ENCODE measurements at places on chromosomes 12 and 14. TPM values are rescaled to one million over a fixed set of nuclear protein-coding genes. Genes with fewer than 3 reads are reported as not detected.

NTF3 gene
- 0.68 TPM for total RNA-seq

- peak overlapping the region; percentile 3 for H3K4me3 ChIP-seq
- no peaks in the 10 kb centered on the region for H3K27me3 ChIP-seq
- H3K27ac ChIP-seq, result no peak overlapping the region
- H3K36me3 ChIP-seq, result no peaks in the 10 kb centered on the region
- H3K4me1 ChIP-seq, result no peaks in the 10 kb centered on the region
- no peak for DNase-seq
These were observed 971.7 kb downstream of the FLRT2 start for GRCh38 chr14:86501611-86502010.

- no peaks in the 10 kb centered on the region for H3K4me1 ChIP-seq
- no peak overlapping the region for H3K27ac ChIP-seq
- no peak overlapping the region for H3K4me3 ChIP-seq
- no peaks in the 10 kb centered on the region for H3K27me3 ChIP-seq
These were observed 30.6 kb upstream of the TMX1 start for GRCh38 chr14:51209457-51209856.

AMDHD1 gene
- total RNA-seq, result not detected

DNA sequence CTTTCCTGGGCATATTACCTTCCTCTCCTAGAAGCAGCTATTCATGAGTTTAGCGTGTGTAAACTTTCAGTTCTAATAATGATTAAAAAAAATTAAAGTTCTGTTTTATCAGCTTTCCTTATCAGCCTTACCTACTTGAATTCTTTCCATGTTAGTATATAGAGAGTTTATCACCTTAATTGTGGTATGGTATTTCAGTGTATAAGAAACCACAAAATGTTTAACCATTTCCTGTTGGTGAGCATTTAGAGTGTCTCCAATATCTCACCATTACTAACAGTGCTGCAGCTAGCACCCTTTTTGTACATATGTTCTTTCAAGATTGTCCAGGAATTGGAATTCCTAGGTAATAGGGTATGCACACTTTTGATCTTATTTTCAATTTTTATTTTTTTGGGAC, 89.5 kb downstream of the FBXO33 start:
- no peaks in the 10 kb centered on the region for H3K27me3 ChIP-seq
- H3K4me1 ChIP-seq, result no peaks in the 10 kb centered on the region
- DNase-seq, result no peak

- DNase-seq, result no peak
- H3K27me3 ChIP-seq, result no peaks in the 10 kb centered on the region
- peaks cover 44% of the 10 kb centered on the region for H3K4me1 ChIP-seq
- H3K4me3 ChIP-seq, result peak overlapping the region; percentile 95
These were observed 1.4 kb upstream of the ARID2 start for GRCh38 chr12:45727980-45728629.

RNASE2 gene
- not detected for total RNA-seq

DNA sequence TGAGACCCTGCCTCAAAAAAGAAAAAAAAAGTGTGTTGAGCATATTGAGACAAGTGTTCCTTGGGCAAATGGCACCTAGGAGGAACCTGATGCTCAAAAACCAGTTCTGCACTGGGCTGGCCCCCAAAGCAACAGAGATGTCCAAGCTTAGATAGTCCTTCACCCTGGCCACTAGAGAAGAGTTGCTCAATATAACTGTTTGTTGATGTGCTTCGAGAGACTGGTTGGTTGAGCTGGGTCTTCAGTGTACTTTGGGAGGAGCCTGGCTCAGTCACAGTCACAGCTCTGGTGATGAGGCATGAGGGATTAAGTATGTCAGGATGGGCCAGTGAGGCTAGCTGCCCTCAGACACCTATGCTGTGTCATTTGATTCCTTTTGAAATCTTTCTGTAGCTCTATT, 38.0 kb downstream of the SLC2A14 start:
- no peaks in the 10 kb centered on the region for H3K27me3 ChIP-seq
- H3K4me1 ChIP-seq, result no peaks in the 10 kb centered on the region
- H3K36me3 ChIP-seq, result no peaks in the 10 kb centered on the region
- H3K27ac ChIP-seq, result no peak overlapping the region
- DNase-seq, result no peak

- H3K4me1 ChIP-seq, result no peaks in the 10 kb centered on the region
- H3K4me3 ChIP-seq, result no peak overlapping the region
- H3K36me3 ChIP-seq, result no peaks in the 10 kb centered on the region
- H3K27me3 ChIP-seq, result no peaks in the 10 kb centered on the region
- no peak for DNase-seq
These were observed 198.7 kb downstream of the SYT1 start for GRCh38 chr12:79063258-79063657.

DNA sequence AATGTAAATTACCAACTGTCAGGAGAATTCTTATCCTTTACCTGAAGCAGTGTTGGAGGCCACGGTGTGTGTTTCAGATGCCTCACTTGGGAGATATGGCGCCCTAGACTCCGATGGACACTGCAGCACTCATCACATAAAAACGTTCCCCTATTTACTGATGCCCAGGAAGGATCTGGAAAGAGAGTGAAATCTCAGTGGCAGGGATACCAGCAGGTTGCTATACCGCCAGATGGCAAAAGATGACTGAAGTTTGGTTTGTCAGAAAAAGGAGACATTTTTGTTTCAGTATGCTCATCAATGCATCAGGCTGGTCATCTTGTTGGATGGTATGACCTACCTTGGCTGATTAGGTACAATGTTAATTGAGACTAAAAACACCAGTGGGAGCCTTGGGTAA, 4.6 kb downstream of the GIT2 start:
- no peaks in the 10 kb centered on the region for H3K27me3 ChIP-seq
- no peak for DNase-seq
- peaks cover 8% of the 10 kb centered on the region for H3K4me1 ChIP-seq
- no peak overlapping the region for H3K4me3 ChIP-seq
- H3K27ac ChIP-seq, result no peak overlapping the region

- DNase-seq, result no peak
- no peaks in the 10 kb centered on the region for H3K36me3 ChIP-seq
- no peak overlapping the region for H3K4me3 ChIP-seq
These were observed 19.4 kb downstream of the EVL start for GRCh38 chr14:100084591-100084990.

DNA sequence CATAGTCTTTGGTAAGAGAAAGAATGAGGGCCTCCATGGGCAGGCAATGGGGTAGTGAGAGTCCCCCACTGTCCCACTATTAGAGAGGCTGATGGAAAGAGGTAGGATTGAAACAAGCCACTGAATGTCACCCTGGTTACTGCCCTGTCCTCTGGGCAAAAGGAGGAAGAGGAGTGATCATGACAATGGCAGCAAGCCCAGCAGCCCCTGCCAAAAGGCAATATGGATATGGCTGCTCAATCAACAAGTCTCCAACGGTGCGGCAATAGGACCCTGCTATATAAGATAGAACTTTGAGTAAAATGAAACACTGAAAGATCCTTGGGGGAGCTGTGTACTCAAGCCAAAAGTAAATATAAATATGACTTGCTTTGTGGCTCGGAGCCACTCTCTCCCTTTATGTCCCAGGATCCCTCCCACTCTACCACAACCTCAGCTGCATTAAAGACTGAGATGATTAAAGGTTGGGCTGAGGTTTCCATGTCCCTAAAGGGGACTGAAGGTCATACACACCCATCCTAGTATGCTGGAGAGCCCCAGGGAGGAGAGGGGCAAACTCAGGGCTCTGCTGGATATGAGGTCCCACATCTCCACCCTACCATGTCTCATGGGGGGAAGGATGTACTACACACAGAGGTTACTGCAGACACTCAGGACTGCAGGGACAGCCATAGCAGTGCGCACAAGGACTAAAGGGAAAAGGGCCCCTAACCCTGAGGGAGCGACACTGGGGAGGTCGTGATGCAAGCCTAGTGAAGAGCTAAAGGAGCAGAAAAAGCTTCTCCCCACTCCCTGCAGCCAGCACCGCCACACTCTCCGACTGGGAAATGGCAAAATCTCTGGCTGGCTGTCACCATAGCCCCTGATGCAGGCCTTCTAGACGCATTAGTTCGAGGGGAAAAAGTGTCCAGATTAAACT, 5.9 kb downstream of the POMT2 start:
- H3K27ac ChIP-seq, result peak overlapping the region; percentile 76
- H3K4me3 ChIP-seq, result no peak overlapping the region
- H3K36me3 ChIP-seq, result no peaks in the 10 kb centered on the region

DNA sequence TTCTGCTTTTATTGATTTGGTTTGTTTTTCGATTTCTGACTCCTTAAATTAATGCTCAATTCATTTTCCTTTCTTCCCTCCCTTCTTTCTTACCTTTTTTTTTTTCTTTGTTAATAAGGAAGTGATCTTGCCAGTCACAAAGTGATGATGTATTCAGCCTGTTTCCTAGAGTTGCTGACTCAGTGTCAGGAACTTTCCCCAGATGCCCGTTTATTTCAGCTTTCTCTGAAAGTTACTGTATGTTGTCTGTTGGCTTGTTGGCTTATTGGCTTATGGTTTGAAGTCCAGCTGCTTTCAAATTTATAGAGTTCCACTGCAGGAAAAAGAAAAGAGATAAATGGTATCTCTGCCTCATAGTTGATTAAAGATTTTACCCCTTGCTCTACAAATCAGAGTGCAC, 12.4 kb upstream of the SLC6A15 start:
- no peaks in the 10 kb centered on the region for H3K4me1 ChIP-seq
- no peak overlapping the region for H3K4me3 ChIP-seq
- no peaks in the 10 kb centered on the region for H3K36me3 ChIP-seq

DNA sequence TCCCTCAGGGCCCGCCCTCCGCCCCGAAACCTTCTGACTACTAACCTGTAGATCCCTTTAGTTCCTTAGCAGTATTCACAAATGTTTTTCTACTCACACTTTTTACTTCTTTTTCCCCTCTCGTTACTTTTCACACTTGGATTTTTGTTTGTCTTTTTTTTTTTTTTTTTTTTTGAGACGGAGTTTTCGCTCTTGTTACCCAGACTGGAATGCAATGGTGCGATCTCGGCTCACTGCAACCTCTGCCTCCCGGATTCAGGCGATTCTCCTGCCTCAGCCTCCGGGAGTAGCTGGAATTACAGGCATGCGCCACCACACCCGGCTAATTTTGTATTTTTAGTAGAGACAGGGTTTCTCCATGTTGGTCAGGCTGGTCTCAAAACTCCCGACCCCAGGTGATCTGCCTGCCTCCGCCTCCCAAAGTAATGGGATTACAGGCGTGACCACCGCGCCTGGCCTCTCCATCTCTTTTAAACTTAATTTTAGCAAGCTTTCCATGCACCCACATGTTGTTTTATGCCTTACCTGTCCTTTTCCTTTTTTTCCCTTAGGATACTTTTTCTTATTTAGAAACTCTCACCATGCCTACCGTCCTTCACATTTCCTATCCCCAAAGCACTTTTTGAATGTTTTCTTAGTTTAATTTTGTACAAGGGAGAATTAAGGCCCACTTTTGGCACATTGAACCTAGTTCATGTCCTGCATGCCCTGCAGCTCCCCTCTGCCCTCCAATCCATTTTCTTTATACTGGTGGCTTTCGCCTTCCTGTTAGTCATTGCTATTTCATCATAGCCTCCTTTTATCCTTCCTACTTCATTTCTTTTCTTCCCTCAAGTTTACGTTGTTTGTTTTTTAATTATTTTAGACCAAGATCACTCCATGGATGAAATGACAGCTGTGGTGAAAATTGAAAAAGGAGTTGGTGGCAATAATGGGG, 1.1 kb downstream of the SP1 start:
- no peaks in the 10 kb centered on the region for H3K27me3 ChIP-seq
- peaks cover 61% of the 10 kb centered on the region for H3K4me1 ChIP-seq
- H3K36me3 ChIP-seq, result no peaks in the 10 kb centered on the region
- DNase-seq, result peak; percentile 35
- H3K4me3 ChIP-seq, result peak overlapping the region; percentile 88

DNA sequence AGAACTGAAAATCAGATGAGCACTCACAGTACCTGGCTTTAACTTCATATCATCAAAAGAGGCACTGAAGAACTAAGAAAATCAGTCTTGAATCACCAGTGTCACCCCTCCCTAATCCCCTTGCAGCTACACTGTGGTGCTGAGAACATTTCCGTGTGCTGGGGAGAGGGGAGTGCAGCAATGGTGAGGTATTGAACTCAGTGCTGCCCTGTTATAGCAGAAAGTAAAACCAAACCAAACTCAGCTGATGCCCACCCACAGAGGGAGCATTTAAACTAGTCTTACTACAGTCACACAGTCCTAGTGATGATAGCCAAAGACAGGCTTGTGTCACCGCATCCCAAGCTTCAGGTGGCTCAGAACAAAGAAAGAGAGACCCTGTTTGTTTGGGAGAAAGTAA, 122.1 kb downstream of the CPNE8 start:
- no peak overlapping the region for H3K4me3 ChIP-seq
- no peak overlapping the region for H3K27ac ChIP-seq
- H3K4me1 ChIP-seq, result no peaks in the 10 kb centered on the region
- no peak for DNase-seq
- no peaks in the 10 kb centered on the region for H3K36me3 ChIP-seq
- no peaks in the 10 kb centered on the region for H3K27me3 ChIP-seq

SLC6A12 gene
- total RNA-seq, result 2.1 TPM

GRCh38 chr14:105072892-105073719, 7.9 kb upstream of the GPR132 start:
- peaks cover 5% of the 10 kb centered on the region for H3K4me1 ChIP-seq
- peaks cover 49% of the 10 kb centered on the region for H3K27me3 ChIP-seq
- H3K36me3 ChIP-seq, result no peaks in the 10 kb centered on the region
- no peak overlapping the region for H3K27ac ChIP-seq
- no peak overlapping the region for H3K4me3 ChIP-seq
- no peak for DNase-seq

MGAT4C gene
- total RNA-seq, result 0.75 TPM

DNA sequence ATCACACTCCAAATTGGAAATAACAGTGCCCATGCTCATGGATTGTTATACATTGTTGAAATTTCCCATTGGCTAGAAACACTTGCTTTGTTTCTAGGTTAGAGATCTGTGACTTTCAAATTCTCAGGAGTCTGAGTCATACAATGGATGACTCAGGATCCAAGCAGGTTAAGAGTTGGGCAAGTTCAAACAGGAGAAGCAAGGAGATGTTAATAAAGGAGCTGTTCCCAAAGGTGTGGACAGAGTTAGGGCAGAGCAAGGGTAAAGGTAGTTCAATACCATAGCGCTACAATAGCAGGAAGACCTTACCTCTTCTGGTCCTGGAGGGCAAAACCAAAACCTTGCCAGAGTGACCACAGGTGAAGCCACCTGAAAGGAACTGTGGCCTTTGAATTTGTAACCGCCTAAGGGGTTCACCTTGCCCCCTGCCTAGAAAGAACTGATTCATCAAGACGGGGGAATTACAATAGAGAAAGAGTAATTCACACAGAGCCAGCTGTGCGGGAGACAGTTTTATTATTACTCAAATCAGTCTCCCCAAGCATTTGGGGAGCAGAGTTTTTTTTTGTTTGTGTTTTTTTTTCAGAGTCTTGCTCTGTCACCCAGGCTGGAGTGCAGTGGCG, 4.2 kb upstream of the AMN1 start:
- peaks cover 2% of the 10 kb centered on the region for H3K4me1 ChIP-seq
- H3K27ac ChIP-seq, result peak overlapping the region; percentile 15
- H3K4me3 ChIP-seq, result no peak overlapping the region

GRCh38 chr12:20382117-20382516, 13.8 kb downstream of the PDE3A start:
- H3K27ac ChIP-seq, result peak overlapping the region; percentile 42
- no peaks in the 10 kb centered on the region for H3K27me3 ChIP-seq
- H3K4me3 ChIP-seq, result no peak overlapping the region
- H3K4me1 ChIP-seq, result no peaks in the 10 kb centered on the region
- no peak for DNase-seq

Data from transverse colon (tissue), 4 donors.